ENCODE measurements at places on chromosomes 11 and 22.

GRCh38 chr22:22604326-22605073 is 39.9 kb upstream of the GGTLC2 start:
- no peak for DNase-seq

DNA sequence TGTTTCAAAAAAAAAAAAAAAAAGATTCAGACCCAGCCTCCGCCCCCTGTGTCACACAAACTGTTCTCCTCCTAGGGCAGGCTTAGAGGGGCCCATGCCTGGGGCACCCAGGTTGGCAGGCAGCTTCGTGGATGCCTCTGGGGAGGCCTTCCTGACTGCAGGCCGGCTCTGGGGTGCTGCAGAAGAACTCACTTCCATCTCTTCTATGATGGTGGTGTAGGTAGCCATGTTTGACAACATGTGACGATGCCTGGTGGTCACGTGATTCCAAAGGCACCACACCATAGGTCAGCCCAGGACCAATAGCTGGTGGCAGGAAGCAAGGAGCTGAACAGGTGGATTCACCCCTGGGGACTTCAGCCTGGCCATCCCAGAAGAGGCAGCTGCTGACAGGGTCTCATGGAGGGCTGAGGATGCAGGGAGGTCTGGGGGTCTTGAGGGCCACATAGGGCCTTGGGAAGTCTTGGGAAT is 24.1 kb upstream of the CELSR1 start:
- no peak for DNase-seq

GRCh38 chr11:6456361-6457073 is 15.7 kb upstream of the HPX start:
- no peak for DNase-seq

- no peak for DNase-seq
Observed at GRCh38 chr11:111472228-111472627, 40.0 kb downstream of the BTG4 start.

- DNase-seq, result no peak
Observed at GRCh38 chr11:130873761-130874160, 42.5 kb downstream of the SNX19 start.

- DNase-seq, result no peak
Observed at GRCh38 chr22:35353318-35353717, 27.6 kb upstream of the HMOX1 start.

DNA sequence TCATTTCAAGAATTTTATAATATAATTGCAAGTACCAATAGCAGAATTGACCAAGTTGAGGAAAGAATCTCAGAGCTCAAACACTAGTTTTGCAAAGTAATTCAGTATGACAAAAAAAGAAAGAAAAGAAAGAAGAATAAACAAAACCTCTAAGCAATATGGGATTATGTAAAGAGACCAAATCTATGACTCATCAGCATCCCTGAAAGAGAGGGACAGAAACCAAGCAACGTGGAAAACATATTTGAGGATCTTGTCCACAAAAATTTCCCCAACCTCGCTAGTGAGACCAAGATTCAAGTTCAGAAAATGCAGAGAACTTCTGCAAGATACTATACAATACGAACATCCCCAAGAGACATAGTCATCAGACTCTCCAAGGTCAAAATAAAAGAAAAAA is 203.7 kb upstream of the DDI1 start:
- no peak for DNase-seq

- DNase-seq, result no peak
Observed at GRCh38 chr11:66707486-66707885, 21.5 kb downstream of the SPTBN2 start.

GRCh38 chr11:77661670-77662069 is 24.1 kb upstream of the CLNS1A start:
- no peak for DNase-seq

GRCh38 chr11:9078113-9079086 is 13.0 kb downstream of the SCUBE2 start:
- DNase-seq, result no peak

DNA sequence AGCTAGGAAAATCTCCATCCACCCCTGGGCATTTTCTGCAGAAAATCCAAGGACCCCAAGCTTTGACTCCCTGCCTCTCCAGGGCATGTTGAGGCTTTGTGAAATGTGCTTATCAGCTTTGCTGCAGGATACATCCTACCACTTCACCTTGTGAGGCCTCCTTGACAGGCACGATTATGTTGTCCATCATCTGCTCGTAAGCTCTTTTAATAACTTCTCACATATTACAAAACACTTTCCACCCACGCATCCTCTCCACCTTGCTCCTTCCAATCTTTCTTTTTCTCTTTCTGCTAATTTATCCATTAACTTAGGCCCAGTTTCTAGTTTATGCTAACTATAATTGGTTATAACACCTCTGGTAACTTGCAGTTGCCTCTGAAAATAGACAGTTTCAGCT is 147.0 kb upstream of the MTNR1B start:
- DNase-seq, result no peak

GRCh38 chr22:27476729-27477128 is 324.8 kb downstream of the MN1 start:
- no peak for DNase-seq

DNA sequence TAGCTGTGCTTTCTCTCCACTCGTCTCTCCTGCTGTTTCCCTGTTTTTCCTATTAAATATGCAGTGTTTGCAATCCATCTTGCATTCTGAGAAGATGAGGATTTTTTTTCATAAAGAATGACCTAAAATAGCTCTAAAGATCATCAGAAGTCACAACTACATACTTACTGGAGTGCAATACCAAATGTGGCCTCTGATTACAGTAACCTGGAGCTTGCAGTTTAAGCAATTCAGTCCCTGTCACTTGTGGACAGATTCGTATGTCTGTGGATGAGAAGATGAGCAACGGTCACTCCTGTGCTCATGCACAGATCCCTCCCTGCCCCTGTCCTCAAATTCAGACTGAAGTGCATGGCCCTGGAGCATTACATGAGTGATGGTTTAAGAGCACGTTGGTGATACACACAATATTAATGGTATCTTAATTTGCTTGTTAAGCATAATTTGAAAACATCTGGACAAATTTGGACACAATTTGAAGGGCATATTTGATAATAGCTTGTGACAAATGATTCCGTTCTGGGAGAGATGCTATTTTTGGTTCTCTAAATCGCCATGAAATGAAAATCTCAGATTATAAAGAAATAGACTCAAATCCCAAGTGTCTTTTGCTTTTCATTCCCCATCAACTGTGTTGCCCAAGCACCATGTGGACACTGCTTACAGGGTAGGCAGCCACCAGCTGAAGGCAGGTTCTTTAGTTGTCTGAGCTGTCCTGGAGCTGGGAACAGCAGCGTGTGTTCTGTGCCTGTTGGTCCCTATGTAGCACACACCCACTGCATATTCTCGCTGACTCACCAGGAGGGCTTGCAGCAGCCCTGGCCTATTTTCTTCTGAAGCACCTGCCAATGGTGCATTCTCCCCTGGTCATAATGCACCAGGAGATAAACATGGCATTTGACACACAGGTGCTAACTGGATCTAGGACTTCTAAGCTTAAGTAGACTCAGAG is 32.6 kb upstream of the PRAME start:
- no peak for DNase-seq

- DNase-seq, result no peak
Observed at GRCh38 chr22:37419969-37420685, 7.2 kb downstream of the ELFN2 start.

DNA sequence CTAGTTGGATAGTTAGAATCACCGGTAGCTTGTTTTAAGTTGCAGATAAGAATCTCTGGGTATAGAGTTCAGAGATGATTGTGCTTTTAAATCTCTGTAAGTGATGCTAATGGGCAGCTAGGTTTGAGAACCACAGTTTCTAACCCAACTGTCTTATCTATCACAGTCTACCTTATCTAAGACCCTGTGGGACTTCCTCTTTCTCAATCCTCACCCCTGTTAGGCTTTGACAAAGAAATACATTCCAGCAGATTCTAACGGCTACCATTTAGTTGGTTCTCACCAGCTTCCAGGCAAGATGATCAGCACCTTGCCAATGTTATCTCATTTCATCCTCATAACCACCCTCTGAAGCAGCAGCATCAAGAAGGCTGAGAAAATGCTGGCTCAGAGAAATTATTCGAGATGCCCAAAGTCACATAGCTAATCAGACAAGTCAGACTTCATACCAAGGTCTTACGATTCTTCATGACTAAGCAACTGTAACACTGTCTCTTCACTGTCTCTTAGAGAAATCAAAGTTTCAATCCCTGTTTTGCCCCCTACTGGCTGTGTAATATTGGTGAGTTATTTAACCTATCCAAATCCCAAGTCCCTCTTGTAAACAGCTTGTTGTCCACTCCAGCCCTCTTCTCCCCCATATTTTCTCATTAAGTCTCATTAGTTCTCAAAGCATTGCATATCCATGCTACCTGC is 192.4 kb upstream of the API5 start:
- no peak for DNase-seq

- no peak for DNase-seq
Observed at GRCh38 chr22:49880281-49880680, 26.6 kb downstream of the ZBED4 start.

DNA sequence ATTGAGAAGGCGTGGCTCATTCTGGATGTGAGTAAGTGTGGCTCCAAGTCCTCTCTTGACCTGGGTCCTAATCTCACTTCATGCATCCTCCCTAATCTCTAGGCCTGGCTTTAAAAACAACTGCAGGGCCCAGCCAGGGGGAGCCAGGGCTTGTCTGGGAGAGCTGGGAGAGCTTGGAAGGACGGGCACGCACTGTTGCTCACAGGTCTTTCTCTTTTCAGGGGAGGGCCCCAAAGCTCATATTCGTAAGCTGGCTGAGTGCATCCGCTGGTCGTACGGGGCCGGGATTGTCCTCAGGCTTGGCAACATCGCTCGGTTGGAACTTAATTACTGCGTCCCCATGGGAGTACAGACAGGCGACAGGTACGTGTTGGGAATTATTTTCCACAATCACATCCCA is 34.1 kb upstream of the PARVB start:
- no peak for DNase-seq

DNA sequence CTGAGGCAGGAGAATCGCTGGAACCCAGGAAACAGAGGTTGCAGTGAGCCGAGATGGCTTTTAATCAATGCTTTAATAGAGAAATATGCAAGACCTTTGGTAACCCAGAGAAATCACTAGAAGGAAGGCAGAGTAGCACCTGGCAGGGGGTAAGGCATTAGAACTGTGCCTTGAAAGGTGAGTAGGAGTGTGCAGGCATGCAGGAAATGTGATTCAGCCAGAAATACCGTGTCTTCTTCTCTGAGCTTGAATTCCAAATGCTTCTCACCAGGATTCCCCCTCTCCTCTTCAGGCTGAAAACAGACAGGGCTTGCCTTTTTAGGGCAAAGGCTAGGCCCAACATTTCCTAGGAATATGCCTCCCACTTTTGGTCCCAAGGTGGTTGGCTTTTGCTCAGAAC is 51.0 kb downstream of the OR4D9 start:
- DNase-seq, result no peak

DNA sequence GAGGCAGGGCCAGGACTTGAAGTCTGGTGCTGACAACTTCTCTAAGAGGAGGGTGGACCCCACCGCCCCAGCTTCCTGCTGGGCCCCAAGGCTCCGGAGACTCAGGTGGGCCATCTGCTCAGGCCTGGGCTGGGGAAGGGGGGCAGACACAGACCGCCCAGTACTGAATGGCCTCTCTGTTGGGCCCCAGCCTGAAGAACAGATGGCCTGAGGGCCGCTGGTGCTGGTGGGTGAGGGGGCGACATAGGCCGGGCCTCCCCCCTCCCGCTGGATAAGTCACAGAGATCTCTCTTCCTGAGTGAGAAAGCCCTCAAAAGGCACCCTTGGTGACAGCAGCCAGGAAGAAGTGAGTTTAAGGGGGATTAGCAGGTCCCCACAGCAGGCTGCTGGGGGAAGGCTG is 12.5 kb upstream of the TP53I11 start:
- DNase-seq, result no peak

GRCh38 chr11:94595076-94595475 is 27.9 kb downstream of the PIWIL4 start:
- no peak for DNase-seq

GRCh38 chr11:70317581-70318305 is 47.3 kb downstream of the PPFIA1 start:
- DNase-seq, result no peak

DNA sequence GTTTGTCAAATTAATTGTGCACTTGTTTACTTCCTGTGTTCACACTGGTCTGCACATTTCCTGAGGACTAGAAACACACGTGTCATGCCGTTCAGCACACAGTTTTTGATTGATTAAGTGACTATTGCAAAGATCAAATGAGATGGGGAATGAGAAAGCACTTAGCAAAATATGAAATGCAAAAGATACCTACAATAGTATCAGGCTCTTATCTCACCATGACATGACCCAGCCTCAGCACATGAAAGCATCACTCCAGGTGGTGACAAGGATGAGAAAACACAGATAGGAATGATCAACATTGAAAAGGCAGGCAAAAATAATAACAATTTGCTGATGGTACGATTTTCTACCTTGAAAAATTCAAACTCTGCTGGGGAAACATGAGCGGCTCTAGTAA is 42.1 kb upstream of the TP53I11 start:
- DNase-seq, result no peak

DNA sequence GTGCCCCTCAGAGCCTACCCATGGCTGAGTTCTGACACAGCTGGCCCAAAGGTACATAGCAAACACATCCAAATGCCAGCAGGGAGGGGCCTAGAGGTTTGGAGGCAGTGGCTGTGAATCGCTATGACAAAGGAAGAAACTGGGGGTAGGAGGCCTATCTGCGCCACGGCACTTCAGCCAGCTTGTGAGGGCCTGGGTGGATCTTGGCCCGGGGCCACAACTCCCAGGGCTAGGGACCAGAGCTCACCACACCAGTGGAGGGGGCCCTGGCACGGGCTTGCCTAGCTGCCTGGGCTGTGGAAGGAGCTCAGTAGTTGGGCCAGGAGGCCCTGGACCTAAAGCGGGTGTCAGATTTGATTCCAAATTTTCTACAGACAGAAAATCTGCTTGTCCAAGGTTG is 9.4 kb upstream of the NAP1L4 start:
- DNase-seq, result no peak

DNA sequence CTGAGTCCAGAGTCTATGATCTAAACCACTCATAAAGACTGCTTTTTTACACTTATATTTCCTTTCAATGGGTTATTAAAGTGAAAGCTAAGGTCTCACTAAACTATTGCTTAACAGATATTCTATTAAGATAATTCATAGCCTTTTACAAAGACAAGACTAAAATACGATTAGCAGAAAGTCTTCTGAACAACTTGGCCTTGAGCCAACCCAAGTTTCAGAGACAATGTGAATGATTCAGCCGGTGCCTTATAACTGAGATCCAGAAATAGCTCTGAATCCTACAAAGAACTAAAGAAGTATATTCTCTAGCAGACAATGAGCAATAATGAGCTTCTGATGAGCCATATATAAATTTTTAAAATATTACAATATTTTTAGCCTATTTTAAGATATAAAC is 41.5 kb upstream of the CARD18 start:
- no peak for DNase-seq

- DNase-seq, result no peak
Observed at GRCh38 chr11:113928311-113928710, 23.7 kb downstream of the HTR3B start.

DNA sequence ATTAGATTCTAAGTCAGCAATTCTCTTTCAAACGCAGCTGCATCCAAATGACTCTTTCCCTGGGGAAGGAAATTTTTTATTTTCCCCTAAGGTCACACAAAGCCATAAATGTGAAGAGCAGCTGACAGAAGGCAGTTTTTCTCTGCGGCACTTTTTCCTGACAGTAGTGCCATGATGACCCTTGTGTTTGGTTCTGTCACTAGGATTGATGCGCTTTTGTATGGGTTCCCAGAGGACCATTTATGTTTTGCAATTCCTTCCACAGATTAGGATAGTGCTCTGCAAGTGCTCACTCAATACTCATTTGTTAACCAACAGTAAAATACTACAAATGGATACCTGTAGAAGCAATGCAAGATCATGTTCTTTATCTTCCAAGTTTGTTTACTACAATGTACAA is 359.6 kb upstream of the CTSC start:
- no peak for DNase-seq
